ENCODE measurements at places on chromosomes 4 and X. TPM values are rescaled to one million over a fixed set of nuclear protein-coding genes. Genes with fewer than 3 reads are reported as not detected.

DNA sequence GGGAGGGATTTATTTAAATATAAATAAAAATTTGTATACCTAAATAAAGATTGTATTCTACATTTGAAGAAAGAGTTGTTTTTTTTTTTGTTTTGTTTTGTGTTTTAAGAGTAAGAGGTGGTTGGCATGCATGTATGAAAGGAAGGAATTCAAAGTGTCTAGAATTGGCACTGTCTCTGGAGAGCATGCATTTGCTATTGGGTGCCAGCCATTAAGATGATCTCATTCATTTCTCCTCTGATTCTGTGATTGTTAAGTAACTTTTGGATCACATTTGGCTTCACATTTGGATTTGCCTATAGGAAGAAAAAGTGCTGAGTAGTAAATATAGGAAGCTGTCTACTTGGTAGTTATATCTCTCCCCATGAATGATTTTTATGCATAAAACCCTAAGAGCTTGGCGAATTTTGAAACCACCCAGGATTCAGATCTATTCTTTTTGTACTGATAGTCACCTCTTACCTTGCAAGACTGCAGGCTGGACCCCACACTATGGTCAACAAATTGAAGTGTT, 7.8 kb upstream of the BOD1L1 start:
- no peaks in the 10 kb centered on the region for H3K27me3 ChIP-seq
- no peaks in the 10 kb centered on the region for H3K36me3 ChIP-seq
- no peak for DNase-seq
- no peak overlapping the region for H3K4me3 ChIP-seq

DNA sequence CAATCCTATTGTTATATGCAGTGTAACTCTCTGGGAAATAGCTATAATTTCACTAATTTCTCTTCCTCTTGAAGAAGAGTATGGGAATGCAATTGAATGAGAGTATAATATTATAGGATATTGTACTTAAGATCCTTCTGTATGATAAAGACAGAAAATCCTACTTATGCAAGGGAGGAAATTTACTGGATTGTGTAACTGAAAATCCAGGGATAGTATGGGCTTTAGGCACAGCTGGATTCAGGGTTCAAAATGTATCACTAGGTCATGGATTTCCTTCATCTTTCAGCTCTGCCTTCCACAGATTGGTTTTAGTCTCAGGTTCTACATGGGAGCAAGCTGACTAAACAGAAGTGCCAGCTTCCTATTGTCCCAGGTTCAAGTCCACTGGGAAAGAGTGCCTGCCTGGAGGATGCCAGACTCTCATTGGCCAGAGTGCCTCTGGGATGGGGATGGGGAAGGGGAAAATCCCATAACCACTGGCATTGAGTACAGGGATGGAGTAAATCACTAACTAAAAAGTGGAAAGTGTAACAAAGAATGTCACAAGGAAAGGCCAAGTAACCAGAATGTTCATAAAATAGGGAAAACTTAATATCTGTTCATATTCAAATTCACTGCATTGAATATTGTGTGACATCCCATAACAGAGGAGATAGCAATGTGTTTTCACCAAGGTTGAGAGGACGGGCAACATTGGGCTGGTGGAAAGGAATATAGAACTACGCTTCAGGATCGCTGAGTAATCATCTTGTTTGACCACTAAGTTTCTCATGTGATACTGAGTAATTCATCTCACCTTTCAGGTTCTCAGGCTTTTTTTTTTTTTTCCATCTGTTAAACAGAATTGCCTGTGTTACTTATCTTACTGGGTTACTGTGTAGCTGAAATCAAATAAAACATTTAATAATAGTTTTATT, 75.7 kb downstream of the ANXA3 start:
- no peak for DNase-seq
- no peak overlapping the region for H3K27ac ChIP-seq
- no peaks in the 10 kb centered on the region for H3K27me3 ChIP-seq
- H3K4me3 ChIP-seq, result no peak overlapping the region

DNA sequence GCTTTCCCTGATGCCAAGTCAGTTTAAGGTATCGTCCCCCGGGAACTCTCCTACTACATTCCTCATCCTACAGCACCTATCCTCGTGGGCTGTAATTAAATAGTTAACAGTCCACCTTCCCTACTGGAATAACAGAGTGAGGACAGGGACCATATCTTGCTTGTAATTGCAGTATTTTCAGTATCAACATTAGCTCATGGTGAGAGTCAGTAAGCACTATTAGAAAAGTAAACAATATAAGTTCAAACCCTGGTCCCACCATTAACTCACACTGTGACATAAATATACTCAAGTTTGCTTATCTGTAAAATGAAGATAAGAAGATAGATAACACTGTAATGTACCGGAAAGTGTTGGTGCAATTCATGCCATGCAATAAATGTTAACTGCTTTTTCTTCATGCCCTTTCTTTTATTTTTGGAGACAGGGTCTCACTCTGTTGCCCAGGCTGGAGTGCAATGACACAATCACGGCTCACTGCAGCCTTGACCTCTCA, 61.3 kb downstream of the SH3RF1 start:
- H3K27ac ChIP-seq, result no peak overlapping the region
- H3K4me1 ChIP-seq, result no peaks in the 10 kb centered on the region
- H3K36me3 ChIP-seq, result no peaks in the 10 kb centered on the region
- no peak for DNase-seq

DNA sequence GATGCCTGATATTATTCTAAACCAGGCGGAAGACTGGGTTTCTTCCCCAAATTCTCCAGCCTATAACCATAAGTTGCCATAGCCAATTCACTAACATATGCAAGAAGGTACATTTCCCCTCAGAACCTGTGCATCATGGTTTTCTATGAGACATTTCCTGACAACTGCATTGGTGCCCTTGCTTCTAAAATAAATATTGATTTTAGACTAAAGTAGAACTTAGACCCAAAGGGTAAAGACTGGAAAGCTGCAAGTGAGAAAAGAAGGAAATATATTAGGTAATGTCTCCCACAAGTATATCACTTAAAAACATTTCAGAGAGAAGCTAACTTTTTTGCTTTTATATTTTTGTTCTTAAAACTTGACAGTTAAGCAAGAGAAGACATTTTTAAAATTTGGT, 125.1 kb downstream of the PPA2 start:
- no peaks in the 10 kb centered on the region for H3K36me3 ChIP-seq
- H3K27me3 ChIP-seq, result no peaks in the 10 kb centered on the region
- DNase-seq, result no peak
- no peak overlapping the region for H3K4me3 ChIP-seq

DNA sequence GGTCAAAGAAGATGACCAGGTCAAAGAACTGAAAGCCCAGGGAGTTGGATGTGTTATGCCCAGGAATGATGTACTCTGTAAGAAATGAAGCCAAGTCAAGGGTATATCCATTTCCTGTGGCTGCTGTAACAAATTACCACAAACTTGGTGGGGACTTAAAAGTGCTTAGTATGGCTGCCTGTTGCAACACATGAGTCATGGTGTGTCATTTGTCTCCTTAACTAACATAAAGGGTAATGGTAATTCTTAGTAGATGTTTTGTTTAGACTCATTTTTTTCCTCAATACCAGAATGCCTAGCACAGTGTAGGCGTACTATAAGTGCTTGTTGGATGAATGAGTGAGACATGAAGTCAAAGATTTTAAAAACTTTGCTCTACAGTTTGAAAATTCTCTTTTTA, 45.7 kb downstream of the SYTL5 start:
- no peaks in the 10 kb centered on the region for H3K4me1 ChIP-seq
- DNase-seq, result no peak
- no peak overlapping the region for H3K4me3 ChIP-seq
- no peaks in the 10 kb centered on the region for H3K36me3 ChIP-seq
- H3K27me3 ChIP-seq, result no peaks in the 10 kb centered on the region

Gene NUP62CL
- total RNA-seq, result 18.3 TPM

Gene C4orf51
- not detected for total RNA-seq

Gene GLRA2
- not detected for total RNA-seq

Gene MYOZ2
- not detected for total RNA-seq

Gene HDX
- total RNA-seq, result 12.2 TPM

All from Karpas-422 (cell line).